ENCODE measurements at places on chromosomes 3 and 15.

- DNase-seq, result no peak
Measured at GRCh38 chr3:32816439-32817256, 1.1 kb upstream of the TRIM71 start.

- DNase-seq, result no peak
Measured at GRCh38 chr15:78216276-78217104, 17.9 kb downstream of the ACSBG1 start.

DNA sequence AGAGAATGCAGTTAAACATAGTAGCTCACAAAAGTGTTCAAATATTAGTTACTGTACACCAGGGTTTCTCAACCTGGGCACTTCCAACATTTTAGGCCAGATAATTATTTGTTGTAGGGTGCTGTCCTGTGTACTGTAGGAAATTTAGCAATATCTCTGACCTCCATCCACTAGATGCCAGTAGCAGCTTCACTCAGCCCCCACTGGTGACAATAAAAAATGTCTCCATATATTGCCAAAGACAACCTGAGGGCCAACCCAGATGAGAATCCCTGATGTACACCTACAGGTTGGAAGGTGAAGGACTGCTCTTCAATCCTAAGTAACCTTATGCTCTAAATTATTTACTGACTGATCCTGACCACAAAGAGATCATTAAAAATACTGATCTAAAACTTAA, 32.5 kb downstream of the DCUN1D1 start:
- no peak for DNase-seq

GRCh38 chr15:60593170-60593478, 114.2 kb upstream of the ICE2 start:
- DNase-seq, result no peak

DNA sequence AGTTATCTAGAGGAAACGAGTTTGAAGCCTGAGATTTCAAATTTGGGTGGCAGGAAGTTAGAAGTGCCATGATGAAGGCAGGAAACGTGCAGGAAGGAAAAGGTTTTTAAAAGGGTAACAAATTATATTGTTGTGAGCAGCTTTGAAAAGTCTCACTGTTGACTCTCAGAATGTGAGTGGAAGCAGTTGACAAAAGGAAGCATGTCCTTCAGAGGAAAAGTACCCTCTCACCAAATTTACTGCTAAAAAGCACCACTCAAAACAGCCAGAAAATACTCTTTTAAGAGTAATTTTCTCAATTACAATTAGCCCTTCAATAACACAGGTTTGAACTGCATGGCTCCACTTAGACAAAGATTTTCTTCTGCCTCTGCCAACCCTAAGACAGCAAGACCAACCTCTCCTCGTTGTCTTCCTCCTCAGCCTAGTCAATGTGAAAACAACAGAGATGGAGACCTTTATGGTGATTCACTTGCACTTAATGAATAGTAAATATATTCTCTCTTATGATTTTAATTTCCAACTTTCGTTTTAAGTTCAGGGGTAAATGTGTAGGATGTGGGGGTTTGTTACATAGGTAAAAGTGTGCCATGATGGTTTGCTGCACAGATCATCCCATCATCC, 117.1 kb upstream of the LIPC start:
- DNase-seq, result no peak

DNA sequence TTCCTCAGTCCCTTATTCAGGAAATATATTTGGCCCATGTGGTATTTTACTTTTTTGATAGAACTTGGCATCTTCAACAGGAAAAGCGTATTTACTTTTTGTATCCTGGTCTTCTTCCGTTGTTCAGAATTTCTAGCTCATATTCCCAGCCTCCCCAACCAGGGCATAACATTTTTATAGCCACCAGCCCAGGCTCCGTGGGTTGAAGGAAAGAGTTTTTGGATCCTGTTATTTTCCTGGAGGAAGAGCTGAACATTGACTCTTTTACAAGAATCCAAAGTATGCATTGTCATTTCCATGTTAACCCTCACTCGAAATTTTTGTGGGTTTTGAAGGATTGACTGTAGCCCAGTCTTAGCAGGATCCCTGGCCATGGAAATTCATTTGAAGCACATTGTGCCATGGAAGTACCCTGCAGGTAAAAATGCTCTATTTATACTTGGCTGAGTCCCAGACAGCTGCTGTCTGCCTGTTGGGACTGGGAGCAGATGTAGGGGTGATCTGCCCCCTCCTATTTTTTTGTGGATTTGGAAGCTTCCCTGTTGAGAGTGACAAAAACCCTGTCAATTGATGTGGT, 98.8 kb downstream of the AKAP13 start:
- no peak for DNase-seq

DNA sequence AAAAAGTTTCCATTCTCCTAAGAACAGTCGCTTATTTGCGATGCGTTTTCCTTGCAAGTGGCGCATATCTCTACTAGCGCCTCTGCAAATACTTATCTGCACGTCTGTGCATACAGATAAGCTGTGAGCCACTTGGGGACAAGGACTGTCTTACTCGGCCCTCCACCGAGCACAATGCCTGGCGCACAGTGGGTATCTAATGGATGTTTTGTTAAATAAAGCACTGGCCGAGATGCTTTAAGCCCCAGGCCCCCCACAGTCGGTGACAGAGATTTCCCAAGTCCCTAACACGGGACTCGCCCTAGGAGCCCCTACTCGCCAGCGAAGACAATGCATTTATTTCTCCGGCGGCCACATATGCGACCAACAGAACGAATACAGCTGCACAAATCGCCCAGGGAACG, 503 bp downstream of the HLTF start:
- no peak for DNase-seq

GRCh38 chr3:42750834-42751233, 22.2 kb downstream of the CCDC13 start:
- no peak for DNase-seq

DNA sequence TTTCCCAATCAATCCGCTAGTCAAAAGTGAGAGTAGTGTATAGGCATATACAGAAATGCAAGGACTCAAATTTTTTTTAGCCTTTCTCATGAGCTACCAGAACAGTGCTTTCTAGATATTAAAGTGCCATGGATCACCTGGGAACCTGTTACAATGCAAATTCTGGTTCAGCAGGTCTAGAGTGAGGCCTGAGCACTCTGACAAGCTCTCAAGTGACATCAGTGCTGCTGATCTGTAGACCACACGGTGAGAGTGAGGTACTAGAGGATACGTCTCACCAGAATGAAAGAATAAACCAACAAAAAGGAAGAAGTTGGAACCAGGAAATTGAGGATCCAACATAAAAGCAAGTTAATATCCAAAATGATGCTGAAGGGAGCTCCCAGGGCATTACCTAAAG, 16.0 kb upstream of the PLA2G4D start:
- no peak for DNase-seq

- no peak for DNase-seq
Measured at GRCh38 chr3:25324954-25325655, 103.0 kb upstream of the RARB start.

GRCh38 chr3:38039899-38040261, 872 bp downstream of the DLEC1 start:
- no peak for DNase-seq

GRCh38 chr15:79455361-79455760, 23.2 kb downstream of the MINAR1 start:
- no peak for DNase-seq

DNA sequence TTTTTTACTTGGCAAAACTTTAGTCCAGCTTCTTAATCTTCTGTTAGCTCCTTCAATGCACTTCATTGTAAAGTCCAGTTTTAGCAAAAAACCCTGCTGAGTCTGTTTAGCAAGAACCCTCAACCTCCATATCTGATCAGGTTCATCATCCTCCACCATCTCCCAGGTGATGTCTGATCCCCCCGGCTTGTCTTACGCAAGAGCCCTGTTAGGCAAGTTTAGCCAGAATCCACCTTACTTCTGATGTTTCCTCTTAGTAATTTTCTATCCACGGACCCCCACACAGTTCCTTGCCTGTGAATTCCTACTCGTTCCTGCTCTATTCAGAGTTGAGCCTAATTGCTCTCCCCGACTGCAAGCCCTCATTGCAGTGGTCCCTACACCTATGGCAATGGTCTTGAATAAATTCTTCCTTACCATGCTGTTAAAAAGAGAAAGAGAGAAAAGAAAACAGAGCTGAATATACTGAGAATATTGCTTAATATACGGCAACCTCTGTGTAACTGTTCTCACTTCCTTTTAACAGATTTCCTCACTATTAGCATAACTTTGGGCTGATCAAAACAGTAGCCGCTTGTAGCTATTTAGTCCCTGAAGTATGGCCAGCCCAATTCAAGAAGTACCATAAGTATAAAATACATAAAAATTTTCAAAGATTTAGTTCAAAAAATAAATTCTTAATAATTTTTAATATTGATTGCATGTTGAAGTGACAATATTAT, 78.7 kb upstream of the MME start:
- DNase-seq, result no peak

DNA sequence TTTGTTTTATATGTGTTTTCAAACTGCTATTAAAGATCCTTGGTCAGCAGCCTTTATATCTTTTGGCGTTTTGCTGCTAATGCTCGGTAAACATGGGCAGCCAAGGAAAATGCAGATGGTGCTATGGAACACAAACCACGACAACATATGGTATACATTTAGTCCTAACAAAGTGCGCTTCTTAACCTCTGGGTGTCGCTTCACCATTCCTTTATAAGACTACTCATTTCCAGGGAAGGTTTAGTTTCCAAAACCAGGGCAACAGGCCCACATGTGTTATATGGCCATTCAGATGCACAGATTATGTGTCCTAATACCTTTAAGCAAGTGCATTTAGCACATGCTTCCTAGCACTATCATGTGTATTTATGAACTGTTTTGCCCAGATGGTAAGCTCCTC, 14.7 kb downstream of the SHOX2 start:
- no peak for DNase-seq

DNA sequence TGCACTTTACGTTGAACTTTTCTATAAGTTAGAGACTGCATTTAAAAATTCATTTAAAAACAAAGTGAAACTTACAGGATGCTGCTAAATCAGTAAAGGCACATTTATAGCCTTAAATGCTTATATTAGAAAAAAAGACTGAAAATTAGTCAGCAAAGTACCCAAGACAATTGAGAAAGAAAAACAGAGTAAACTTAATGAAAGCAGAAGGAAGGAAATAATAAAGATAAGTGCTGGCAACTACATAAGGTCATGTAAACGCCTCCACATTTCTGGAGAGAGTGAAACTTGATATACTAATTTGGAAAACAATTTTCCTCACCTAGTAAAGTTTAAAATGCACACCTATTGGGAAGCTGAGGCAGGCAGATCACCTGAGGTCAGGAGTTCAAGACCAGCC, 58.2 kb upstream of the ACAN start:
- no peak for DNase-seq

- no peak for DNase-seq
Measured at GRCh38 chr3:13371100-13372075, 48.7 kb downstream of the NUP210 start.

DNA sequence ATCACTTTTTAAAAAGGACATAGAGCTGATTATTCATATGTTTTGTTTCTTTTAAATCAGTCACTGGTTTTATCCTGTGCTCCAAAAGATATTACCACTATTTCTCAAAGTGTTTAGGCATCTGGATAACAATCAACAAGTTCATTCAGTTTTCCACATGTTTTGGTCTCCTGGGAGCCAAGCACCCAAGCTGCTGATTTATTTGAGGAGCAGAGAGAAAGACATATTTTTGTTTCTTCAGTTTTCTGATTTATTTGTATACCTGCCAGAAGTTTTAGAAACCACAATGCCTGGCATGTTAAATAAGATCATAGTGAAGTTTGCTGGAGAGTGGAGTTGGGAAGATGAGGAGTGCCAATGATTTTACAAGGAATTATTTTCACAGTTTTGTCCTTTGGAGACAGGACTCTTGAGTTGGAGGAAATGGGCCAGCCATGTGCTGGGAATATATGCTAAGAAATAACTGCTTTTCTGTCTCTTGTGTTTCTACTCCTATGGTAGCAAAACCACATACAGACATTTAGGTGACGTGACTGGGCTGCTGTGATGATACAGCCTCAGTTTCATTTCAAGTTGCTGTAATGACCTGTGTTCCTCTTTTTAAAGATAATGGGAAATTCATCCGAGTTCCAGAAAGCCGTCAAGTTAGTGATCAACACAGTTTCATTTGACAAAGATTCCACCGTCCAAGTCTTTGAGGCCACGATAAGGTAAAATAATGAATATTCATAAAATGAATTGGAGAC, 11.7 kb downstream of the EDEM1 start:
- DNase-seq, result no peak

DNA sequence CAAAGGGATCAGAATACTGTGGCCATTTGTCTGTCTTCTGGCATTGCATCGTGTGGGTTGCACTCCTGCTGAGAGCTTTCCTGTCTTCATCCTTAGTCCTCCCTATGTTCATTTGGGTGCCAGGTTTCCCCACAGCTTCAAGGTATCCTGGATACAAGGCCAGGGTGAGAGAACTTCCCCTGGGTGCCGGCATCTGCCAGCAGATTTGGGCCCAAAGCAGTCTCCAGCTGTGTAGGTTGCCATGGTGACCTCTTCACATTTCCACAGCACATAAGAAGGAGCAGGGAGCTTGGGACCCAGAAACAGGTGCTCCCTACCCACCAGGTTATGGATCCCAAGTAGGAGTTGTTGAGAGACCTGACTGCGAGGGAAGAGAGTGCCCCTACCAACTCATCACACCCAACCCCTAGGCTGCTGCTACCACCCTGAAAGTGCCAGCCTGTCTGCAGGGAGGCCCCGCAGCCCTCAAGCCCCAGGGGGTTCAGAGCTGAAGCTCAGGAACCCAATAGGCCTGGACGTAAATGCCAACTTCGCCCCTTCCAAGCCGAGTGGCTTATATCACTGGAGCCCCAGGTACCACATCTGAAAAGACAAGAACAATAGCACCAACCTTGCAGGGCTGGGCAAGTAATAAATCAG, 19.9 kb downstream of the TTC21A start:
- DNase-seq, result no peak

- no peak for DNase-seq
Measured at GRCh38 chr3:119700269-119700919, 2.4 kb upstream of the CFAP91 start.

DNA sequence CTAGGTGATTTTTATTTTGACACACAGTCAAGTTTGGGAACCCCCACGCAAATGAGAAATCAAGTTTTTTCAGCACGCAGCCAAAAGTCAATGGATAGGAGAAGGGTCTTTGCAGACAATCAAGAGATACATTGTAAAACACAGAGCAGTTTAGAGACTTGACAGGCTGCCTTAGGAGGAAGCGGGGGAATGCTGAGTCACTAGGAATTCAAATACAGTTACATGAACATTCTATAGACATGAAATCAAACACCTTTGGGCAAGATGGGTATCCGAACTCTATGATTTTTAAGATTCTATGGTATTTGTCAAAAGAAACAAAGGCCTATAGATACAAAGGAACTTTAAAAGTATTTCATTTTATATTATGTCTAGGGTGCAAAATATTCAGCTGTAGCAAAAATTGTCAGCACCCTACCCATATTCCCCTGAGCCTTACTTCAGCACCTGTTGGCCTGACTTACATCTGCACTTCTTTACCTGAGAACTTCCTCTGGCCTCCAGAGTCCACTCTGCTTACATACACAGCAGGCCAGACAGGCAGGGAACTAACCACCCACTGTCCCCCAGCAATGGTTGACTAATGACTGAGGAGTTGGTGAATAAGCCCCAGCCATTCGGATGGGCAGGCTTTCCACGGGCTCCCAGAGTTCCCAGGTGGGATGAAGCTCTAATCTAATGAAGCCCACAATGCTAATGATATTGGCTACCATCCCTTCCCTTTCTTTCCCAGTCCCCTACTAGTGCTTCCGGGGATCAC, 289.3 kb upstream of the RORA start:
- no peak for DNase-seq

- DNase-seq, result no peak
Measured at GRCh38 chr3:15602146-15602536, 596 bp downstream of the BTD start.

All from stimulated activated CD8-positive, alpha-beta memory T cell treated with anti-CD3 and anti-CD28 coated beads, Interleukin-15, amount 100 ng/mL, for 4 hours (primary cell).